ENCODE measurements at places on chromosomes 1 and 21. TPM values are rescaled to one million over a fixed set of nuclear protein-coding genes. Genes with fewer than 3 reads are reported as not detected.

- no peak for DNase-seq
- H3K27me3 ChIP-seq: no peaks in the 10 kb centered on the region
- no peaks in the 10 kb centered on the region for H3K36me3 ChIP-seq
- H3K27ac ChIP-seq: peak within 1 kb of the TSS; percentile 4
- H3K4me1 ChIP-seq: peaks cover 10% of the 10 kb centered on the region
Observed at GRCh38 chr1:53893999-53894636, at the start of gene DIO1. DIO1 (plus strand) TSS chr1:53894187; CDS start chr1:53894211, 24 bp downstream.

GRCh38 chr1:23356471-23357137, 12.5 kb upstream of the HNRNPR start:
- no peak overlapping the region for H3K27ac ChIP-seq
- H3K4me3 ChIP-seq: no peak overlapping the region
- no peaks in the 10 kb centered on the region for H3K27me3 ChIP-seq
- peaks cover 4% of the 10 kb centered on the region for H3K4me1 ChIP-seq

DNA sequence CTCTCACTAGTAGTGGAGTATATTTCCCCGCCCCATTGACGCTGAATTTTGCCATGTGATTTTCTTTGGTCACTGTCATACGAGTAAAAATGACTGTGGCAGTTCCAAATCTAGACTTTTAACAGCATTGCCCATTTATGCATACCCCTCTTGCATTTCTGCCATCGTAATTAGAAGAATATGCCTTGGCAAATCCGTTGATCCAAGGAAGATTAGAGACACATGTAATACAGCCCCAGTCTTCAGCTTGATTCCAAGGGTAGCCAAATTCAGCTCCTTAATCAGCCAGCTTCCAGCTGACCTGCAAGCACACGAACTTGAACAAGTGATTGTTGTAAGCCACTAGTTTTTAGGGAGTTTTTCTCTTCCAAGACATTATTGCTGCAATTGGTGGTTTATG, 290.3 kb upstream of the ADAMTS5 start:
- H3K27ac ChIP-seq: no peak overlapping the region
- no peaks in the 10 kb centered on the region for H3K36me3 ChIP-seq
- H3K27me3 ChIP-seq: no peaks in the 10 kb centered on the region
- H3K4me1 ChIP-seq: no peaks in the 10 kb centered on the region
- no peak for DNase-seq
- H3K4me3 ChIP-seq: no peak overlapping the region

DNA sequence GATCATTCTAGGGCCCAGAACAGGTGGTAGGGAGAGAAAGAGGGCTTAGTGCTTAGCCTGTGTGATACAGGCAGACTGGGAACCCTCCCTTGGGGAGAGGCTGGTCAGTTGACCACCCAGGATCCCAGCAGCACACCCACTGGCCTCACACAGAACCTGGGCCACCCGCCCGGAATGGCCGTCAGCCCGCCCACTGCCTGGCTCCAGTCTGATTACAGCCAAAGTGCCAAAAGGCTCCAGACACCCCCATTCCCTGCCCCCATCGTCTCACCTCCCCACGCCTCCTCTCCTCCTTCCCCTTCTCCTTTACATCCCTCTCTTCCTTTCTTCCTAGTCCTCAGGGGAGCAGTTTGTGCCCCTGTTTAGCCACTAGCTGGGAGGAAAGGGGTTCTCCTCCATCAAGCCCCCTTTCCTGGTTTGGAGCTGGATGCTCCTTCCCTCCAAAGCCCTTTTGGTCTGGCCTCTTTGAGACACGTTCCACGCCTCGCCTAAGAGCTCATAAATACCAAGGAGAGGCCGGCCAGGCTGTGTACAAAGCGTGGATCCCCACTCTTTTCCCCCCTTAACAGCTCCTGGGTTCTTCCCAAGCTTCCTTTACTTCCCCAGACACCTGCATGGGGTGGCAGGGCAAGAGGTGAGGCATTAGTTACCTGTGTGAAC, 4.6 kb upstream of the WNT2B start:
- H3K27ac ChIP-seq: no peak overlapping the region
- H3K4me1 ChIP-seq: no peaks in the 10 kb centered on the region
- no peak overlapping the region for H3K4me3 ChIP-seq
- no peak for DNase-seq

DNA sequence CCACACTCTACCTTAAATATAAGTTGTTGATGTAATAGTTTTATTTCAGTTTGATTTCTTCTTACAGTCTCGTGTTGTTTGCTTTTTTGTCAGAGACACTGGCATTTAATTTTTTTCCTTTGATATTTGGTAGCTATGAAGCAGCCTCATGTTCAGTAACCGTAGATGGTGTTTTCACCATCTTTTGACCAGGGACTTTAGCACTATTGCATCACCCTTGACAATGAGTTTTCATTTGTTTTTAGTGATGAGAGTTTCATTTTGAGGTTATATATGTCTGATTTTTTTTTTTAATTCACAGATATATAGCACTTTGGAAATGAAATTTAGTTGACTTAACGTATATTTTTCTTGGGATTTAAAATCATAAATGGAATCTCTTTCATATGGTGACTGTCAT, 36.2 kb downstream of the CEP350 start:
- no peak for DNase-seq
- peaks cover 75% of the 10 kb centered on the region for H3K36me3 ChIP-seq
- no peaks in the 10 kb centered on the region for H3K27me3 ChIP-seq
- H3K4me3 ChIP-seq: no peak overlapping the region
- H3K4me1 ChIP-seq: no peaks in the 10 kb centered on the region

- H3K27me3 ChIP-seq: peaks cover 45% of the 10 kb centered on the region
- H3K36me3 ChIP-seq: no peaks in the 10 kb centered on the region
- no peak for DNase-seq
- H3K4me3 ChIP-seq: no peak overlapping the region
Observed at GRCh38 chr1:60031146-60031545, 42.4 kb downstream of the C1orf87 start.

DNA sequence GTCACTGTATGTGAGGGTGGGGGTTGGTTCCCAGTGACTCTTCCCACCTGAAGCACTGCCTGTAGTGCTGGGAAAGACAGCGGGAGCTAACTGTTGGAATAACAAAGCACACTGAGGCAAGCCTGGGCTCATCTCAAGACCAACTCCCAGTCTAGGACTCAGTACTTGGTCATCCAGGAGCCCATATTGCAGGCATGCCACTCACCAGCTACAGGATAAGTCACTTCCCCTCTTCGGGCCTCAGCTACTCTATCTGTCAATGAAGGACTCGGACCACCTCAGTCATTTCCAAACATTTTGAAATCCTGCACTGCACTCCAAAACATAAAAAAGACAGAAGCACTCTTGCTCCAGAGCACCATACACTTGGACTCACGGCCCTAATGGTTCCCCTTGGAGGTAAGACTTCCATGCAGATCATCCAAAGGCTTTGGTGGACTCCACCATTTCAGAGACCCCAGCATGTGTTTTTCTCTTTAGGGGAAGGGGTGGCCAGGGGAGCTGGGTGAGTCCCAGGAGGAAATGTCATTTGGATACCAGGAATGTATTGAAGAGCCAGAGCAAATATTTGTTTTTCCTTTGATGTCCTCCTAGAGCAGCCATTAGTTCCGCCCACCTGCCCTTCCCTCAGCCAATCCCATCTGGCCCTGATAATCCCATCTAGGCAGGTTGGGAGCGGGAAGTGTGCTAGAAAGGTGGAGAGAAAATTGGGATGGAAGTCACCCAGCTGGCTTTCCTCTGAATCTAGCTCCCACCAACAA, 3.1 kb downstream of the NUAK2 start:
- H3K27me3 ChIP-seq: no peaks in the 10 kb centered on the region
- H3K4me3 ChIP-seq: peak overlapping the region; percentile 99
- H3K4me1 ChIP-seq: peaks cover 53% of the 10 kb centered on the region
- peak overlapping the region; percentile 80 for H3K27ac ChIP-seq
- peak; percentile 95 for DNase-seq

DNA sequence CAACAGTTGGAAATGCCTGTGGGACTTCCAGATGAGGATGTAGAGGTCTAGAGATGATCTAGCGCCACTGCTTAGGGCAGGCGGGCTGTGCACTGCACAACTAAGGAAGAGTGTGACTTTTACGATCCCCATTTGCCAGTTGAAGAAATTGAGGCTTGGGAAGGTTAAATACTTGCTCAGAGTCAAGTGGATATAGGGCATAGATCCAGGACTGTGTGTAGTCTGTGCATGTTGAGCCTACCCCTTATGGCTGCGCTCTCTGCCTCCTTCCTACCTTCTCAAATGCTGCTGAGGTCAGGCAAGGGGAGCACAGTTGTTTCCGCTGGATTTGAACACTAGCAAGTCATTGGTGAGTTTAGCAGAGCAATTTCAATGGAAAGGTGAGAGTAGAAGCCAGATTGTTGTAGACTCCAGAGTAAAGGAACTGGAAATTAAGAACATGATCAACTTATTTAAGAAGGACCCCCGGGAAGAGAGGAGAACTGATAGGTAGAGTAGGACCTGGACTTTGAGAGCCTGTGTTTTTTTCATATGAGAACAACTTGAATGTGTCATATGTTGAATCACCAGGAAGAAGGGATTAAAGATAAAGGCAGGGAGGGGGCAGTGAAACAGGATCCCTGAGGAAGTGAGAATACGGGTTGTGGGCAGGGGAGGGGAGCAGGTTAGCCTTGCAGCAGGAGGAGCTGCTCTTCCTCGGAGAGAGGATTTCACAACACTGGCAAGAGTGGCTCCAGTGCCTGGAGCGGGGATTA, 2.7 kb downstream of the CAPN2 start:
- peak overlapping the region; percentile 88 for H3K27ac ChIP-seq
- peak overlapping the region; percentile 77 for H3K4me3 ChIP-seq
- DNase-seq: peak; percentile 100
- no peaks in the 10 kb centered on the region for H3K27me3 ChIP-seq

- no peak for DNase-seq
- H3K27me3 ChIP-seq: no peaks in the 10 kb centered on the region
- peaks cover 8% of the 10 kb centered on the region for H3K4me1 ChIP-seq
- no peak overlapping the region for H3K4me3 ChIP-seq
- no peak overlapping the region for H3K27ac ChIP-seq
- H3K36me3 ChIP-seq: peaks cover 72% of the 10 kb centered on the region
Observed at GRCh38 chr1:212878418-212878817, 20.3 kb downstream of the FLVCR1 start.

GRCh38 chr1:77446841-77447555, 165.2 kb downstream of the AK5 start:
- H3K27ac ChIP-seq: no peak overlapping the region
- H3K27me3 ChIP-seq: peaks cover 9% of the 10 kb centered on the region
- no peak overlapping the region for H3K4me3 ChIP-seq
- no peaks in the 10 kb centered on the region for H3K36me3 ChIP-seq
- no peaks in the 10 kb centered on the region for H3K4me1 ChIP-seq
- no peak for DNase-seq

- peaks cover 33% of the 10 kb centered on the region for H3K36me3 ChIP-seq
- peak; percentile 93 for DNase-seq
- peak overlapping the region; percentile 76 for H3K4me3 ChIP-seq
- H3K27me3 ChIP-seq: no peaks in the 10 kb centered on the region
- peaks cover 22% of the 10 kb centered on the region for H3K4me1 ChIP-seq
Observed at GRCh38 chr1:155206891-155207805, 549 bp downstream of the THBS3 start.

DNA sequence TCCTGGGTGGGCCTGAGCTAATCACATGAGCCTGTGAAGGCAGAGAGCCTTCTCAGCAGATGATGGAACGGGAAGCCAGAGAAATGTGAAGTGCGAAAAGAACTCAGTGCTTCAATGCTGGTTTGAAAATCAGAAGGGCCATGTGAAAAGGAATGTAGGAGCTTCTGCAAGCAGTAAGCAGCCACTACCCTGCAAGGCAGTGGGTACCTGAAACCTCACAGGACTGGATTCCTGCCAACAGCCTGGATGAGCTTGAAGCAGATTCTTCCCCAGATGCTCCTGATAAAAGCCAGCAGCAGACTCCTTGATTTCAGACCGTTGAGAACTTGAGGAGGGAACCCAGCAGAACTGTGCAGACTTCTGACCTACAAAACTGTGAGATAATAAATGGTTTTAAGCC, 158.6 kb downstream of the SYT2 start:
- no peak overlapping the region for H3K27ac ChIP-seq
- H3K27me3 ChIP-seq: no peaks in the 10 kb centered on the region
- DNase-seq: no peak
- H3K4me3 ChIP-seq: no peak overlapping the region

DNA sequence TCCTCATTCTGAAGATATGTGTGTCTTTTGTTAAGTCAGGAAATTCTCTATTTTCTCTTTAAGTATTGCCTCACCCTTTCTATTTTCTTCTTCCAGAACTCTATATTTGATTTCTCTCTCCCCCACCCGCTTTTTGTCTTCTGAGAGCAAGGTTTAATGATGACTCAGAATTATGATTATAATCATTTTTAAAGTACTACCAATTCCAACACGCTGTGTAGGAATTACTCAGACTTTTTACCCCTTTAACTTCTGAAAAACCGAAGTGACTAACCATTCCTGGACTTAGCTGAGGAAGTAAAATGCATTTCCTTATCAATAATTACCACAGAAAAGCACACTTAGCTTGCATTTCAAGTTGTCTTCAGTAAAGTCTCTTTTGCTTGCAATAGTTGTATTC, 20.8 kb upstream of the SCYL3 start:
- H3K27ac ChIP-seq: peak overlapping the region; percentile 61
- no peak overlapping the region for H3K4me3 ChIP-seq
- peaks cover 21% of the 10 kb centered on the region for H3K4me1 ChIP-seq
- no peaks in the 10 kb centered on the region for H3K27me3 ChIP-seq
- peak; percentile 36 for DNase-seq
- H3K36me3 ChIP-seq: no peaks in the 10 kb centered on the region

- peaks cover 48% of the 10 kb centered on the region for H3K27me3 ChIP-seq
- no peak overlapping the region for H3K27ac ChIP-seq
- no peaks in the 10 kb centered on the region for H3K4me1 ChIP-seq
- no peaks in the 10 kb centered on the region for H3K36me3 ChIP-seq
- peak; percentile 27 for DNase-seq
- H3K4me3 ChIP-seq: no peak overlapping the region
Observed at GRCh38 chr1:85992791-85993190, 163.8 kb downstream of the COL24A1 start.

DNA sequence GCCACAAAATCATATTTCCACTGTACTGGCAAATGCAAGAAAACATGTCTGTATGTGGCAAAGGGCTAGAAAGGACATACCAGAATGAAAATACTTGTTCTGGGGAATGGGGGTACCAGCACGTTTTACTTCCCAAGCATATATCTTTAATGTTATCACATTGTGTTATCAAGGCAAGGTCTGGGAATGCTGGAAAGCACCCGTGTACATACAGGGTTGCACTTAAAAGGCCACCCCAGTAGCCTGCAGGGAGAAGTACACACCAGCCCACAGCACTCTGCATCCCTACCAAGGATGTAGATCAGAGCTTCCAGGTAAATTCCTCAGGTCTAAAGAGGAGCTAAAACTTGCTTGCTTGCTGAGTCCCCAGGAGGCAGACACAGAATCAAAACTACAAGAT, 381.8 kb downstream of the RRAGC start:
- H3K36me3 ChIP-seq: no peaks in the 10 kb centered on the region
- no peak for DNase-seq
- H3K27ac ChIP-seq: no peak overlapping the region
- H3K4me3 ChIP-seq: no peak overlapping the region

GRCh38 chr1:25765923-25766589, 33.9 kb upstream of the SELENON start:
- no peaks in the 10 kb centered on the region for H3K36me3 ChIP-seq
- H3K4me1 ChIP-seq: no peaks in the 10 kb centered on the region
- H3K27me3 ChIP-seq: no peaks in the 10 kb centered on the region
- no peak overlapping the region for H3K4me3 ChIP-seq

MPC2 gene
- 105 TPM for total RNA-seq

NBPF4 gene
- not detected for total RNA-seq

DNM3 gene
- total RNA-seq: 0.68 TPM

GUCA2A gene
- not detected for total RNA-seq

RAP1GAP gene
- total RNA-seq: 0.22 TPM
